ENCODE measurements at places on chromosomes 6 and 20.

- no peak for DNase-seq
Measured at GRCh38 chr20:53739799-53740785, 146.5 kb upstream of the ZNF217 start.

- no peak for DNase-seq
Measured at GRCh38 chr20:3209946-3210317, 634 bp downstream of the ITPA start.

- DNase-seq: no peak
Measured at GRCh38 chr6:2843138-2843740, 1.6 kb upstream of the SERPINB1 start.

GRCh38 chr20:2305946-2306345 is 10.1 kb downstream of the TGM3 start:
- DNase-seq: no peak

- no peak for DNase-seq
Measured at GRCh38 chr6:2480267-2480966, 235.0 kb upstream of the GMDS start.

GRCh38 chr6:1280666-1281300 is 31.1 kb upstream of the FOXQ1 start:
- DNase-seq: no peak

DNA sequence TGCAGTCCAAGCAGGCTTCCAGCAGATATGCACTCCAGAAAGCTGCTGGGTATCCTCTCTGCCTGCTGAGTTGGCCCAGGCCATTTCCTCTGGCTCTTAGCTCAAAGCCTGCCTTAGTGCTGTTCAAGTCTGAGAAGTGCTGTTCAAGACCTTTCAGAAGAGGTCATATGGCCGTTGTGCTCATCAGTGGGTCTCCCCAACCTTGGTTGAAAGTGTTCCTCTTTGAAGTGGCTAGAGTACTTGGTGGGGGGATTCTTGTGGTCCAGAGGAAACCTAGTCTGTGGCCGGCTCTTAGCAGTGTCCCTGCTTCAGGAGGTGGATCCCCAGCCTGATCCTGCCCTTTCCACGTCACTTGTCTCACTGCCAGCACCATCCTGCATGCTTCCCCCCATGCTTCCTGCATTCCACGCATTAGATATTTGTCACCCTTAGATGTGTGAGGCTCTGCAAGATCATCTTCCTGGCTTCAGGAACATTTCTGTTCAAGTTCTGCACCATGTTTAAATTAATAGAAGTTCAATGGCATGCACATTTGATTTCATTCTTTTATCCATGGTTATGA is 105.0 kb downstream of the FIG4 start:
- no peak for DNase-seq

GRCh38 chr6:5274231-5274630 is 12.9 kb downstream of the FARS2 start:
- DNase-seq: no peak

DNA sequence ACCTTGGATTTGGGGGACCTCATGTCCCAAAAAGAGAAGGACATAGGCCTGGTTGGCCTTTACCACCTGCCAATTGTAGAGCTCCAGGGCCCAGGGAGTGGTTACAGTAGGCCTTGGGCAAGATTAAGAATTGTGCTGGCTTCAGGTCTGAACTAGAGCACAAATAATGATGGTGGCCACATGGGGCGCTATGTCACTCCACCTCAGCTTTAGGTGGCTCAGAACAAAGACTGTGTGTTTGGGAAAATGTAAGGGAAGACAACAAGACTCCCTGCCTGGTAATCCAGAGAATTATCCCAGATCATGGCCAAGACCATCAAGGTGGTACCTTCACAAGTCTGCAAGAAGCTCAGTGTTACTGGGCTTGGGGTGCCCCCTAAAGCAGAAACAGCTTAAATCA is 224.9 kb upstream of the OPRM1 start:
- no peak for DNase-seq

GRCh38 chr6:41040101-41040939 is 1.3 kb upstream of the UNC5CL start:
- no peak for DNase-seq

GRCh38 chr20:56788041-56788670 is 159.1 kb downstream of the TFAP2C start:
- DNase-seq: no peak

GRCh38 chr6:51533962-51534361 is 553.5 kb downstream of the PKHD1 start:
- DNase-seq: no peak

GRCh38 chr6:149152521-149152920 is 165.0 kb upstream of the TAB2 start:
- no peak for DNase-seq

DNA sequence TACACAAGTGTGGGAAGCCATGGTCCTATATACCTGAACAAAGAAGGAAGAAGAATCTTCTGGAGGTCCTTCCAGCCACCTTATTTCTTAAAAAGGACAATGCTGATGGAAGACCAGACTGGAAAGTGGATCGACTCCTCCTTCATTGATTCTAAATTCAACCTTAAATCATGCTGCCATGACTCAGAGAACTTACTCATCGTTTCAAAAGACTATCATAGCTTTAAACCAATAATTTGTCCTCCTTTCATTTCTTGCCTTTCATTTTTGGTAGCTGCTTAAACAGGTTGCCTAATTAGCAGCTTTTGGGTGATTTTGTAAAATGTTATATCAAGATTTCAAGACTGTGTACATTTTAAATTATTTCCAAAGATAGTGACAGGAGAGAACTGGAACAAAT is 60.8 kb downstream of the RTN4IP1 start:
- DNase-seq: no peak

- DNase-seq: no peak
Measured at GRCh38 chr6:80618953-80619352, 512.5 kb downstream of the BCKDHB start.

- no peak for DNase-seq
Measured at GRCh38 chr6:10465629-10466499, 51.0 kb upstream of the TFAP2A start.
